ENCODE measurements at places on chromosomes 3 and 15.
A peak's percentile ranks its signal among the peaks of the same experiment; 100 is the strongest.

GRCh38 chr3:158925021-158925420 is 123.2 kb downstream of the MFSD1 start:
- DNase-seq = no peak

- DNase-seq = peak; percentile 25
These were observed 12.8 kb downstream of the IQGAP1 start for GRCh38 chr15:90400759-90401314.

DNA sequence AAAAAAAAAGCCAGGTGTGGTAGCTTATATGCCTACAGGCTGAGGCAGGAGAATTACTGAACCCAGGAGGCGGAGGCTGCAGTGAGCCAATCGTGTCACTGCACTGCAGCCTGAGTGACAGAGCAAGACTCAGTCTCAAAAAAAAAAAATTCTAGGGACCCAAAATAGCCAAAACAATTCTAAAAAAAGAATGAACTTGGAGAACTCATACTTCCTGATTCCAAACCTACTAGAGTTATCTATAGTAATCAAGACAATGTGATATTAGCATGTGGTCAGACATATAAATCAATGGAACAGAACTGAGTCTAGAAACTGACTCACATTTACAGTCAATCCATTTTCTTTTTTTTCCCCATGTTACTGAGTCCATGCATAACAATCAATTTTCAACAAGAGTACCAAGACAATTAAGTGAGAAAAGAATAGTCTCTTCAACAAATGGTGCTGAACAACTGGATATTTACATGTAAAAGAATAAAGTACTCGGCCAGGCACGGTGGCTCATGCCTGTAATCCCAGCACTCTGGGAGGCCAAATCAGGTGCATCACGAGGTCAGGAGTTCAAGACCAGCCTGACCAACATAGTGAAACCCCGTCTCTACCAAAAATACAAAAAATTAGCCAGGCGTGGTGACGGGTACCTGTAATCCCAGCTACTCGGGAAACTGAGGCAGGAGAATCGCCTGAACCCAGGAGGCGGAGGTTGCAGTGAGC is 11.9 kb downstream of the PRKAR2A start:
- no peak for DNase-seq

- no peak for DNase-seq
These were observed 104.3 kb downstream of the MEX3B start for GRCh38 chr15:81941479-81941878.

GRCh38 chr3:45109771-45110508 is 36.2 kb downstream of the CDCP1 start:
- peak; percentile 6 for DNase-seq

GRCh38 chr3:49812916-49813496 is 747 bp downstream of the UBA7 start:
- DNase-seq = no peak

GRCh38 chr15:70710714-70711113 is 52.6 kb downstream of the UACA start:
- no peak for DNase-seq

- peak; percentile 59 for DNase-seq
These were observed 176.9 kb upstream of the LMCD1 start for GRCh38 chr3:8324747-8325146.

DNA sequence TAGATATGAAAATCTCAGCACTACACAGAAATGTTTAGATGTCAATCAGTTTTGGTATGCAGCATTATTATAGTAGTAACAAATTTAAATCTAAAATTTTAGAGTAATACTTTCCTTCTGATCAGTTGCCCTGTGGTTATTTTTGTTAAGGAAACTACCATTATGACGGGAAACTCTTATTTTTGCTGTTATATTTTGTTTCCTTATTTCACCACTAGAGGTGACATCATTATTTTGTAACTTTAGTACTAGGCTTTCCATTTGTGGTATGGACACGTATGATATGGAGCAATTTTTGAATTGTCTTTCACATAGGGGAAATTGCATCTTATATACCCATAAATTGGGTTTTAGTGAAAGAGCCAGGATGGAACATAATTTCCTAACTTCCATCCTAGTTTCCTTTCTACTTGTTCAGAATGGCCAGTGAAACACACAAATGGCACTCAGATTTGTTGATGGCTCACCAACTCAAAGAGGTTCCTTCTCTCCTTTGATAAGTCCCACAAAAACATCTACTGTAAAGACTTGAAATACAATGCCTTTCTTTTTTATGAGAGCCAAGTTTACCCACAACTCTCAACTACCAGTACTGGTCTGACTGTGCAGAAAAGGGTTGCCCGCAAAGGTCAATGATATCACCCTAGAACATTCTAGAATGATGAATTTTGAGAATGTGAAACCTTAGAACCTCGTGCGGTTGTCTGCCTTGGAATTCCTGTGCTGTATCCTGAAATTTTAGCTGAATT is 19.4 kb upstream of the PPP4R2 start:
- DNase-seq = no peak

All from T-cell (primary cell).